Right renal pelvis (tissue), 4 donors: ENCODE measurements at places on chromosomes 2 and 18. TPM values are rescaled to one million over a fixed set of nuclear protein-coding genes. Genes with fewer than 3 reads are reported as not detected.

The DCAF17 gene
- 26.7 TPM for polyA plus RNA-seq

The KCNK3 gene
- polyA plus RNA-seq: 1.9 TPM

The IL1RN gene
- 8.2 TPM for polyA plus RNA-seq

The DES gene
- 6.8 TPM for polyA plus RNA-seq

The YES1 gene
- polyA plus RNA-seq: 79.1 TPM

The KCNE4 gene
- 18.3 TPM for polyA plus RNA-seq

The SCG2 gene
- 0.46 TPM for polyA plus RNA-seq

The NDC80 gene
- 25.2 TPM for polyA plus RNA-seq

The RPRM gene
- polyA plus RNA-seq: 2.6 TPM

The TCF23 gene
- 0.46 TPM for polyA plus RNA-seq

The POTEC gene
- 0.04 TPM for polyA plus RNA-seq

The CLHC1 gene
- 26.3 TPM for polyA plus RNA-seq

The SNRNP200 gene
- polyA plus RNA-seq: 164 TPM

DNA sequence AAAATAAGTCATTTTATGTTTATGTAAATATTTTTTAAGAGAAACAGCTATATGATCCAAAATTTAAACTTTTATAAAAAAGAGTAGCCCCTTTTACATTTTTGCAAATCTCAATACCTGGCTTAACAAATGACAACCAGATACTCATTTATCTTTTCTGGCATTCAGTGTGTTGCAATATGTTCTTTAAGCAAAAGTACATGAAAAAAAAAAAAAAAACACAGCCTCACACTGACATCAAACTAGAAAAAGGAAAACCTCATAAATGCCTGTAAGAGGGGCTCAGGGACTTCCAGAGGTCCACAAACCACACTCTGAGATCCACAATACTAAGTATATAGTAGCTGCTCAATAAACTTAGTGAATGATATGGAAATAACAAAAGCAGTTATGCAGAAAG lies 21.9 kb downstream of the PPP4R3B start:
- DNase-seq: no peak

DNA sequence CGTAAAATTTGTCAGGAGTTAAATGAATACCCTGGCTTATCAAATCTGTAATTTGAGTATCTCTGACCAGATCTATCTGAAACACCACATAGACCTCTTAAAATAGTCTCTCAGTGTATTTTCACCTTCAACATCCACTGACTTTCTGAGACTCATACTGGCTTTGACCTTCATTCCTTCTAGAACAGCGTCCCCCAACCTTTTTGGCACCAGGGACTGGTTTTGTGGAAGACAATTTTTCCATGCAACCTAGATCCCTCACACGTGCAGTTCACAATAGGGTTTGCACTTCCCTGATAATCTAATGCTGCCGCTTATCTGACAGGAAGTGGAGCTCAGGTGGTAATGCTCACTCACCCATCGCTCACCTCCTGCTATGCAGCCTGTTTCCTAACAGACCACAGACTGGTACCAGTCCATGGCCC lies 3.2 kb downstream of the NBAS start:
- DNase-seq: no peak

DNA sequence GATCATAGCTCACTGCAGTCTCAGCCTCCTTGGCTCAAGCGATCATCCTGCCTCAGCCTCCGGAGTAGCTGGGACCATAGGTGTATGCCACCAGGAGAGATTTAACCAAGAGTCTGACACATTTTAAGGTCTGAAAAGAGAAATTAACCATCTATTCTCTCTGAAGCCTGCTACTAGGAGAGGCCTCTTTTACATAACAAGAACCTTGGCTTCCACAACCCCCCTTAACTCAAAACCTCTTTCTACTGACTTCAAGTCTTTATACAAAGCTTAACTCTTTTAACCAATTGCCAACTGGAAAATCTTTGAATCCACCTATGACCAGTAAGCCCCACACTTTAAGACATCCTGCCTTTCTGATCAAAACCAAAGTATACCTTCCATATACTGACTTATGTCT lies 279.9 kb upstream of the CELF4 start:
- no peak for DNase-seq

- DNase-seq: peak; percentile 25
These were observed 96.6 kb upstream of the NRP2 start for GRCh38 chr2:205585449-205586383.

- DNase-seq: no peak
These were observed 572.2 kb upstream of the SALL3 start for GRCh38 chr18:78407466-78407844.

DNA sequence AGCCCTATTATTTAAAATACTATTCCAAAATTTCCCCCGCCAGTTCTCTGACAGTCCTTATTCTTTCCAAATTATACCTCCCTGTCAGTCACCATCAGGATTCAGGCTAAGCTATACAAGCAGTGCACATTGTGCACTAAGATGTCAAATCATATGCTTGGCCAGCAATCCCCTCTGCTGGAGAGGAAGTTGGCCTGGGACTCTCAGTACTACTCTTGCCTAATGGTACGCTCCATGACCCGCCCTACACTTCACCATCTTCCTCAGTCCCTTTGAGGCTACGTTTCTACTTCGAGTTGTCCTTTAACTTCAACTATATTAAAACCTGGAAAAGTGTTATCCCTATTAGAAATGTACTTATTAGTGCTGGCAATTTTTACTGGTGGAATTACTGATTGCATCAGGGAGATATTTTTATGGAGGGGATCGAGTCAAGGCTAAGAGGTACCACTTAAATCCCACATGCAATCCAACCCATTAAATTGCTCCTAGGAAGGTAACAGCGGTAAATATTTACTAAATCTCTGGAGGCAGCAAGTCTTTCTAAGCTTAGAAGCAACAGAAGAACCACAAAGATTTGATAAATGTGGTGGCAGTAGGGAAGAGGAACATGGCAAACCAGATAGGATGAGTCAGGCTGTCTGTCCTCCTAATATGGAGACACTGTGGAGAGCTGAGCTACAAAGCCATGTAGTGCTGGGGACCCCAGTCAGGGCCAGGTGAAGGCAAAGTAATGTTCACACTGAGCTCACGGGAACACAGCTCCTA lies 2.7 kb downstream of the USP40 start:
- no peak for DNase-seq

DNA sequence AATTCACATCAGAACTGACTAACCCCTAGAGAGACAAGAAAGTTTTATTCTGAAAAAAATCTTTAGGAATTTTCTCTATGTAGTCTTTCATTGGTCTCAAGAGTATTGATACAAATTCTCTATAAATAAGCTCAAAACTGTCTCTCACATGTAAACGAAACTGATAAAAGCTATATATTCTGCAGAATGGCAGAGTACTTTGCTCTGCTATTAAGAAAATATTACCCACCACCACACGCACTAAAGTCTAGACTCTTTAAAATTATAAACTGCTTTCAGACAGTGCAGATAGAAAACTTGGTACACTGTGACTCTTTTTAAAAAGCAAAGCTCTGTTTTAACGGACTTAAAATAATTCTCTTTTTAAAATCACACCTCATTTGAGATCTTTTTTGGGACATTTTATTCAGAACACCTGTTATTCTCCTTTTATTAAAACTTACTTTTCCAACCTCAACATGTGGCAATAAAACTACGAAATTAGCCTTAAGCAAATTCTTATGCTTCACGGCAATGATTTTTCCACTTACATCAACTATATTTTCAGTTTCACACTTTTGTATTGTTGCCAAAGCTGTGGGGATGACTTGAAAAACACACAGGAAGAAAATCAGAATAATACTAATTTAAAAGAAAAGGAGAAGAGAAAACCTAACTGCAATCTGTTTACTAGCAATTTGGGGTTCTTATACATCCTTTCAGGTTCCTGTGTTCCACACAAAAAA lies 58.0 kb downstream of the CCDC88A start:
- DNase-seq: no peak

GRCh38 chr2:9769171-9770005 lies 73.9 kb upstream of the TAF1B start:
- DNase-seq: no peak

DNA sequence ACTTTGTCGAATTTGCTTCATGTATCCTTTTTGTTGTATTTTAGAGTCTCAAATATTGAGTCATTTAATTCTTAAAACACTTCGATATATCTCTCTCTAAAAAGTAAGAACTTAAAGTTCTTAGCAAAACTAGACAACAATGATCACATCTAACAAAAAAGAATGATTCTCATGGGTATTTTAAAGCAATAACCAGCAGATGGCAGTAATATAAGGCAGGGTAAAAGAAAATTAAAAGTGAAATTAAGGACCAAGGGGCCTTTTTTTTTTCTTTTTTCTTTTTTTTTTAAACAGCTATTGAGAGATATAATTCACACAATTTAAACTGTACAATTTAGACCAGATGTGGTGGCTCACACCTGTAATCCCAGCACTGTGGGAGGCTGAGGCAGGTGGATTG lies 9.9 kb upstream of the AOX1 start:
- no peak for DNase-seq

- DNase-seq: no peak
These were observed 75.5 kb upstream of the KLF7 start for GRCh38 chr2:207241198-207241597.

- DNase-seq: no peak
These were observed 29.5 kb upstream of the SEMA4C start for GRCh38 chr2:96899413-96899741.

DNA sequence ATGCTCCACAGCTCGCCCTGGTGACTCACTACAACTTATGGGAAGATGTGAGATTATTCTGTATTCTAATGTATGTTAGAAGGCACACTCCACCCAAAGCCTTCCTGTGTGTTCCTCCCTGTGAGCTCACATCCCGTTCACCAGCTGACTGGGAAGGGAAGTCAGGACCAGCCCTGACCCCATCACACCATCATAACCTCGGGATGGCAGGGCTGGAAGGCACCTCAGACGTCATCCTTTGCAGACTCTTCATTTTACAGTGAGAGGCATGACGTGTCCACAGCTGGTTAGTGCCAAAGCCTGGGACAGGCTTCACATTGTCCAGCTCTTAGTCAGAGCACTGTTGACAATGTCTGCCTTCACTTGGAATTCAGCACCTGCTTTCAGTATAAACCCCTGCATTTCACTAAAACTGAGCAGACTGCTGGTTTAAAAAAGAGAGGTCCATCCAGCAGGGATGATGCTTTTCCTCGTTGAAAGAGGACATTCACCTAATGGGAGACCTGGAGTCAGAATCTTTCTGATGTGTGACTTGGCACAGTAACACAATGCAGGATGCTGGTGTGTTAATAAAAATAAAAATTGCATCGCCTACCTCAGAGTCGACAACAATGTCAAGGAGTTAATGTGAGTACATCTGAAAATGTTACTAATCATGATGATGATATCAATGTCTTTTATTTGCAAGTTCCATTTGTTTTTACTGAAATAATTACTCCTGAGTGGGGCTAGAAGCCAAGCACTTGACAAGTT lies 418.0 kb upstream of the TNP1 start:
- no peak for DNase-seq

DNA sequence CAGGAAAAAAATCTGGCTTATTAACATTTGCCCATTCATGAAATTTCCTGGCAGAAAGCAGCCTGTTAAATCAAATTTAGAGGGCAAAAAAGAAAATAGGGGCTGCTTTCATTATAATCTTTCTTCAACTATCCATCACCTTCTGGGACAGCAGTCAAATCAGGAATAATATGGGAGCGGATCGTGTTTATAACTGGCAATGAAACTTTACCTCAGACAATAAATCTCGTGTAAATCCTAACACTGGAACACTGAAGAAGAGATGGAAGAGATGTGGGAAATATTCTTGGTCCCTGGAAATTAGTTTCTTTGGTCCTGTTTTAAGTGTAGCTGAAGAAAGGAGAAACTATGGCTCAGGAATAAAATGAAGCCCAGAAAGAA lies 77.5 kb upstream of the SERTAD2 start:
- no peak for DNase-seq

GRCh38 chr2:157182204-157182709 lies 75.2 kb upstream of the GALNT5 start:
- no peak for DNase-seq

DNA sequence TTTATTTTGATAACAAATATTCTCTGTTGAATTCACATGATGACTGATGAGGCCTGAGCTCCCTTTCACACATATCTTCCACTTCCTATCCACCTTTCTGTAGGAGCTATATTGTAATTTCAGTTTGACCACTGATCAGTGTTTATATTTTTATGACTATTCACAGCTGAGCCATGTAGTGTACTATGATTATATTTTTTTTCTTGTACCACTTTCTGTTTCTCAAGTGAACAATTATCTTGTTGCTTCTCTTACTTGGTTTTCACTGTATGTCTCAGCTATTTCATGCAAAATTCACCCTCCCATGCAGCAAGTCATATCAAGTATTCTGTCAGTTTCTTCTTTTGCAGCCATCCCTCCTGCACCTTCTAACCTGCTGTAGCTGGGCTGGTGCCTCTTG lies 78.4 kb downstream of the TMEM247 start:
- no peak for DNase-seq

- DNase-seq: no peak
These were observed 707.8 kb upstream of the SALL3 start for GRCh38 chr18:78271790-78272189.

DNA sequence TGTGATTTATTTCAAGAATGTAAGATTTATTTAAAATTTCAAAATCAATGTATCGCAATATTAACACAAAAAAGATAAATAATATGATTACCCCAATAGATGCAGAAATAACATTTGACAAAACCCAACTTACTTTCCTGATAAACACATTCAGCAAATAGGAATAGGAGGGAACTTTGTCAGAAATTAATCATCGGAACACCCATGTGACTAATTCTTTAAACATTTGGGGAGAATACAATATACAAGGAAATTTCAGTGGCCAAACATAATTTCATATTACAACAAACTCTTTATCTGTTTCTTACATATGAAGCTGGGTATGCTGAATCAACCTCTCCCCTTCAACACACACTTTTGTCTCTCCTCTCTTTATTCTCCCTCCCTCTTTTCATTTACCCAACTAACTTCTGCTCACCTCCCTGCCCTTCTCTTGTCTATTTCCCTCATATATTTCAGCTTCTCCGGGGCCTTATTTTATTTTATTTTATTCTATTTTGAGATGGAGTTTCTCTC lies 309.6 kb upstream of the CNTNAP5 start:
- no peak for DNase-seq

- DNase-seq: no peak
These were observed 29.8 kb downstream of the TSHZ1 start for GRCh38 chr18:75240433-75240832.

DNA sequence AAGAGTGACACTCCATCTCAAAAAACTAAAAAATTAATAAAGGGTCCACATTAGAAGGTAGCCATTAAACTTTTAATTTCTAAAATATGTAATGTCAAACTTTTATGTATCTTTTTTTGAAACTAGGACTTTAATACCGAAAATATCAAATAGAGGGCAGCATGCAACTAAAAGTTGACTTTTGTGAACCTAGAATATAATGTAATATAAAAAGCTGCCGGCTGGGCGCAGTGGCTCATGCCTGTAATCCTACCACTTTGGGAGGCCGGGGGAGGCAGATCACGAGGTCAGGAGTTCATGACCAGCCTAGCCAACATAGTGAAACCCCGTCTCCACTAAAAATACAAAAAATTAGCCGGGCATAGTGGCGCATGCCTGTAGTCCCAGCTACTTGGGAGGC lies 62.8 kb downstream of the INO80D start:
- DNase-seq: no peak

- DNase-seq: no peak
These were observed 129.8 kb upstream of the COL5A2 start for GRCh38 chr2:189309331-189309730.
